SW480 (cell line): ENCODE measurements at places on chromosomes 2 and 18.

DNA sequence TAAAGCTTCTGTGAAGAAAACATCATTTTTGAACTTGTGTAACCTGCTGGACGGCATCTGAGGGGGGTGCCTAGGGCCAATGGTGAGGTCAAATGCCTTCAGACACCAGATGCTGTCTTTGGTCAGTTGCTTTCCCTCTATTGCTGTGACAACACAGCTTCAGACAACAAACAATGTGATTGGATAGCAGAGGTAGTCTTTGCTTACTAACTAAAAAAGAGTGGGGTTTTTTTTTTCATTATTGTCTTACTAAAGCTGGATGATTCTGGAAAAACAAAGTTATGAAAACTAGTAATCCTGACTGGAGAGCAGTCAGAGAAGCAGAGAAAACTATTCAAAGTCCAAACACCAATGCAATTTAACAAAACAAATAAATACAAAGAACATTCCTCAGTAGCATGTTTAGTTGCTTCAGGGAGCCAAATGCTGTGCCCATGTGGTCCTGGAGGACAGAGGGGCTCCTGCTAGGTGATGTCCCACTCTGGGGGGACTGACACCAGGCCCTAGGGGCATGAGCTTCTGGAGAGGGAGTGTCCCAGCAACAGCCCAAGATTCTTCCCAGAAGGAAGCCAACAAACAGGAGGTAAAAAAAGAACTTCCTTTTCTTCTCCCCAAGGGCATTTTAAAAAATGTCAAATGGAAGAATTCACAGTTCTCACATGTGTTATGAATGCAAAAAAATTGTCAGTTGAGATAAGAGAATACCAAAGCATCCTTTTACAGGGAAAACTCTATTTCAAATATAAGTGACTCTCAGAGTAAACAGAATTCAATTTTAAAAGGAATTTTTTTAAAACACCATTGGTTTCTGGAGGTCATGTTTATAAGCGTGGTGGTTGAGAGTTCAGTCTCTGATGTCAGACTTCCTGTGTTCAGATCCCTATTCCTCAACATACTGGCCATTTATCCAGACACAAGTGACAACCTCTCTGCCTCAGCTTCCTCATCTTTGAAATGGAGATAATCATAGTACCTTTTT lies 181.1 kb upstream of the PGAP1 start:
- DNase-seq, result no peak

GRCh38 chr2:160869411-160869810 lies 290.8 kb upstream of the TANK start:
- DNase-seq, result no peak

DNA sequence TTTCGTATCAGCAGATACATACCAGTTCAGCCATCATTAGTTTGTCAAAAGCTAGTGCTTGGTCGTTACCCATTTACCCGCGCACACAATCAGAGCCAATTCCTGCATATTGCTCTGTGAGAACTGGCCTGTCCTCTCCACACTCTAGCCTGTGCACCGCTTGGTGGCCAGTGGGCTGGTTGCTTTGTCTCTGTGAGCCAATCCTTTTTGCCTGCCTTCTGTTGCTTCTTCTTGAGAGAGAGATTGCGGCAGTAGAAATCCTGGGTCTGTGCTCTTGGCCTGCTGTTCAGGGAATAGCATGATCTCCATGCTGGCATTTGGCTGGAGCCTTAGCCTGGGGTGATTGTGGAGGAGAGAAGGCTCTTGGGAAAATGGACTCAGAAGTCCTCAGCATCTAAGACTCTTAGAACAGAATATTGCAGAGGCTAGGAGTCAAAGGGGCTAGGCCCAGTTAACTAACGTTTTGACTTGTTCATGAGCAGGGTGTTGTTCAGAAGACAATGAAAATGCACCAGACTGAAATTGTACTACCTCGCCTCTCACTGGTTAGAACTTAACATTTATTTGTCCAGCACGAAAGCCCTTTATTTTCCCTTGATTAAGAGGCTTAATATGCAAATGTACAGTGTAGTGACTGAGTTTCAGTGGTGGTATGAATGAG lies 37.1 kb downstream of the MAP4K4 start:
- DNase-seq, result no peak

DNA sequence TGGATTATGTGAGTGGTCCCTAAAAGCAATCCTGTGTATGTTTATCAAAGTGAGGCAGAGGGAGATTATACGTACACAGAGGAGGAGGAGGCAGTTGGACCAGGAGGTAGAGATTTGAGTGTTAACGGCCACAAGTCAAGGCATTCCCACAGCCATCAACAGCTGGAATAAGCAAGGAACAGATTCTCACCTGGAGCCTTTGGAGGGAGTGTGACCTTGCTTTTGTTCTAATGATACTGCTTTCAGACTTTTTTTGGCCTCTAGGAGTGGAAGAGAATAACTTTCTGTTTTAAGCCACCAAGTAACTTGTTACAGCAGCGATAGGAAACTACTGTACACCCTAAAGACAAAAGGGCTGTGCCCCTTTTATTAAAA lies 18.1 kb downstream of the LCLAT1 start:
- DNase-seq, result no peak

DNA sequence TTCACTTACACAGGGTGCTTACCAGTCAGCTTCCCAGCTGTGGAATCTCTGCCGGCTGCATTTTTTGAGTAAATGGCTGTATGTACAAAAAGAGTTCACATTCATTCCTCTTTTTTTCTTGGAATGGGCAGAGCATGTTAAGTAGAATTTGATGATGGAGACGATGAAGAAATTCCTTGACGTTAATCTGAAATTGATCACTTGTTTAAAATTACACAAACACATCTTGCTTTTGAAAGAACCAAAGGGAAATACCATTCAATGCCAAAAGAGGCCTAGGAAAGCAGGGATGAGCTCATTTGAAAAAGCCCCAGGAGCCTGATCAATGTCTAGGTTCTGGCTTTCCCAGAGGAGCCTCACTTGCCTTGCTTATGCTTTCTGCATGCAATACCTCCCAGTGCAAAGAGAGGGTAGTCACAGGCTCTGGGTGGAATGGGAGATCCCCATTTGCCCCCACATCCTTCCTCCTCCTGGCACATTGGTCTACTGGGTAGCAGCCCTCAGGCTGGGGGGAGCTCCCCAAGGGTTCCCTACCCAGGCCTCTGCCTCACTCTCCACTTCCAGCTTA lies 12.3 kb upstream of the SMAD7 start:
- no peak for DNase-seq

DNA sequence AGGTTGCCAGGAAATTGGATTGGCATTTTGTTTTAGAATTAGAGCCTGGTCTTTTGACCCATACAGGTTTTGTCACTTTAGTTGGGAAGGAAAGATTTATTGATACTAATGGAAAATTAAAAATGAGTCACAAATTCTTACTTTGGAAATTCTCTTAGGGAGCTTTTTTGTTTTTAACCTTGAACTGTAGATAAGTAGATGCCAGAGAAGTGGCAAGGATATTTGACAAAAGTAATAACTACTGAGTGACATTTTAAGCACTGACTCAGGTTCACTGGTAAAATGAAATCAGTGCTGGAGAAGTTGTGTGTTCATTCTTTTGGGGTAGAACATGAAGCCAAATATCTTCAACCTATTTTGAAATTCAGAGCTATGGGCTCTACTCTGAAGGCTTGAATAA lies 56.5 kb downstream of the LDLRAD4 start:
- no peak for DNase-seq

DNA sequence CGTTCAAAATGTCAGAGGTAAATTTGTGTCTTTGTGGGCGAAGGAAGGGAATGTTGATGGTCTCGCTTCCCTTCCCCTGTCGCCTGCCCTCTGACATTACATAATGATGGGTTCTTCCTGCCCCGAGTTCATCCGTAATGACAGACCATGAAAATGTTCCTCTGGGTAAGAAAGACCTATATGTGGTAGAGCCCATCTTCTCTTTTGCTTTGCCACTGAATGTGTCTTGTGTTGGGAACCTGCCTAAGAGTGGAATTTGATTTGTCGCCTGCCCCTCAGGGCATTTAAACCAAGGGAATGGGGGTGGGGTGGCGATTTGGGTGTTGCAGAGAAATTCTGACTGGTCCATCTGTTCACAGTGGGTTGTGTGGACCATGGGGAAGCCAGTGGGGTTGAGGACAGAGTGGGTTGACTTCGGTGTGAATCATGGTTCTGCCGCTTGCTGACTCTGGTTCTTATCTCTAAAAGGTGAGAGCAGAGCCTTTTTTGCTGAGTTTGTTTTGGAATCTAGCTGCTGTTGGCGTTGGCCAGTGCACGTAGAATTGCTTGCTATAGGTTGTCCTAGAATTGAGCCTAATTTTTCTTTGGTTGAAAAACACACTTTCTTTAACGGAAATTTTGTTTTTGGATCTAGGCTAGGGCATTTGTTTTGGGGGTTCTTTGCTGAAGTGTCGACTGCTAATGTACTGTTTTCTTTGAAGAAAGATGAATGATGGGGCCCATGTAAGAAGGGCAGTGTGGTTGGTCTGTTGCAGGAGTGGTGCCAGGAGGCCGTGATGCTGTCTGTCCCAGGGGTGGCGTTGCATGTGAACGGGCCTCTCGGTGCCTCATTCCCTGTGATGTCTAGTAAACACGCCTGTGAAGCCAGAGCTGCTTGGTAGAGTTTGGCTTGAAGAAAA lies 1.3 kb downstream of the INPP4A start:
- peak; percentile 39 for DNase-seq

GRCh38 chr2:199590321-199591203 lies 132.8 kb upstream of the SATB2 start:
- no peak for DNase-seq

- no peak for DNase-seq
Measured at GRCh38 chr2:240303896-240304745, 131.3 kb upstream of the GPC1 start.

GRCh38 chr2:204914708-204915107 lies 369.4 kb downstream of the PARD3B start:
- DNase-seq, result no peak

- DNase-seq, result peak; percentile 45
Measured at GRCh38 chr2:205235434-205235833, 446.9 kb upstream of the NRP2 start.

DNA sequence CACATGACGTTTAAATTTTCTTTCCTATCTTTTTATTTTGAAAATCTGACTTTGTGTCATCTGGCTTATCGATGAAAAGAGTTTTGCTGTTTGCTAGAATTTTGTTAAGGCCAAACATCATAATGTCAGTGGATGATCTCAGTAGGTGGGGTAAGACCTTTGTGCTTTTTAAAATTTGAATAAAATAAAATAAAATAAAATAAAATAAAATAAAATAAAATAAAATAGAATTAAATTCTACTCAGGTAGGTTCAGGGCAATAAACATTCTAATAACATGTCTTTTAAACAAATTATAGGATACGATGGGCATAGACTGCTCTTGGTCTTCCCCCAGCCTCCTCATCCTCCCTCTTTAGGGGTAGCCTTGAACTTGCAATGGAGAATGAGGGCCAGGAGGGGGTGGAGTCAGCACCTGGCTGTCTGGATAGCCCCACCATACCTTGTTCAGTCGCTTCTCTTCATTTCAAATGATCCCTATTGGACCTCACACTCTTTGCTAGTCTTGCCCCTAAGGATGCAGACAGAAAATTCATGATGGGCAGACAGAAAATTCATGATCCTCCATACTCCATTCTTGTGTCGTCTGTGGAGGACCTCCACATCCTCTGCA lies 8.1 kb downstream of the LDLRAD4 start:
- DNase-seq, result no peak

DNA sequence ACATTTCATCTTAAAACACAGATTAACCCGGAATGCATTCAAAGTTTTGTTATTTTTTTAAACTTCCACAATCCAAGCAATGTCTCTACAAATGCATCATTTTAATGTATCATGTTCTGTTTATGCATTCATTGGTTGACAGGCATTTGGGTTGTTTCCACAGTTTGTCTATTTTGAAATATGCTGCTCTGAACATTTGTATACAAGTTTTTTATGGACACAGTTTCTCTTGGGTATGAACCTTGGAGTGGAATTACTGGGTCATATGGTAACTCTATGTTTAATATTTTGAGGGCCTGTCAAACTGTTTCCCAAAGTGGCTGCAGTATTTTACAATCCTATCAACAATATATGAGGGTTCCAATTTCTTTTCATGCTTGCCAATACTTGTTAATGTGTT lies 57.3 kb downstream of the GULP1 start:
- no peak for DNase-seq

- DNase-seq, result no peak
Measured at GRCh38 chr18:36189486-36189885, 2.2 kb downstream of the MOCOS start.

DNA sequence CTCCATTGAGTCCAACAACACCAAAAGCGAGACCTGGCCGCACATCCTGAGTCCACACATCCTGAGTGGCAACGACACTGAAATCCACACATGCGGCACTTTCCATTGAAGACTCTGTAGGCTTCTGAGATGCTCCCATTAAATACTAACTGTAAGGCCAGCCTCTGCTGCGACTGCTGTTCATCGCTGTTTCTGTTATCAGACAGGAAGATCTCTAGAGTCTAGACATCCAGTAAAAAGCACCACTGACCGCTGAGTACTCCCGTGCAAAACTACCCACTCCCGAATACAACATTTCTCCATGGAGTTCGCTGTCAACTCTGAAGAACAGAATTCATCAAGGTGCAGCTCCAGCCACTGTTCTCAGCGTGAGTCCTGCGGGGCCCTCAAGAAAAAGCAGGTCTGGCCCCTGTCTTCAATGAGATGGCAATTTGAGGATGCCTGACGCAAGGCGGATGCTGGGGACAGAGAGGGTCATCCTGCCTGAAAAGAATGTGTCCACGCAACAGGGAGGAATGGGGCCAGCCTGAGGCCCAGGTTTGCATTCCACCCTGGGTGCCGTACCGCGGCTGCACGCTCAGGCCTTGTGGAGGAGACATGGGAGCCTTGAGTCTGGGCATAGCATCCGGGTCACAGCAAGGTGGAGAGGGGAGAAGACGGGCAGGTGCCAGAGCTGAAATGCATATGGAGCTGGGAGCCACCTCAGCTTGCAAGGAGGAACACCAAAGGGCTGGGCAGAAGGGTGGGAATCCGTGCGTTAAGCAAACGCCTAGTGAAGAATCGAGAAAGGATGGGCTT lies 61.9 kb downstream of the ZNF516 start:
- no peak for DNase-seq

- DNase-seq, result no peak
Measured at GRCh38 chr2:113677330-113677729, 50.3 kb downstream of the RABL2A start.

GRCh38 chr2:191757208-191757607 lies 79.3 kb downstream of the NABP1 start:
- no peak for DNase-seq
